ENCODE measurements at places on chromosomes 3 and 15. TPM values are rescaled to one million over a fixed set of nuclear protein-coding genes. Genes with fewer than 3 reads are reported as not detected.

The BSN gene
- 0.96 TPM for polyA plus RNA-seq

The IFT57 gene
- 75.2 TPM for polyA plus RNA-seq

The LRRIQ4 gene
- 0.11 TPM for polyA plus RNA-seq

The ITPKA gene
- polyA plus RNA-seq, result 1.4 TPM

The UBAP1L gene
- 10.4 TPM for polyA plus RNA-seq
